ENCODE measurements at places on chromosomes 16 and 17.

GRCh38 chr17:37662353-37662752 lies 19.1 kb upstream of the DDX52 start:
- peak; percentile 67 for DNase-seq

DNA sequence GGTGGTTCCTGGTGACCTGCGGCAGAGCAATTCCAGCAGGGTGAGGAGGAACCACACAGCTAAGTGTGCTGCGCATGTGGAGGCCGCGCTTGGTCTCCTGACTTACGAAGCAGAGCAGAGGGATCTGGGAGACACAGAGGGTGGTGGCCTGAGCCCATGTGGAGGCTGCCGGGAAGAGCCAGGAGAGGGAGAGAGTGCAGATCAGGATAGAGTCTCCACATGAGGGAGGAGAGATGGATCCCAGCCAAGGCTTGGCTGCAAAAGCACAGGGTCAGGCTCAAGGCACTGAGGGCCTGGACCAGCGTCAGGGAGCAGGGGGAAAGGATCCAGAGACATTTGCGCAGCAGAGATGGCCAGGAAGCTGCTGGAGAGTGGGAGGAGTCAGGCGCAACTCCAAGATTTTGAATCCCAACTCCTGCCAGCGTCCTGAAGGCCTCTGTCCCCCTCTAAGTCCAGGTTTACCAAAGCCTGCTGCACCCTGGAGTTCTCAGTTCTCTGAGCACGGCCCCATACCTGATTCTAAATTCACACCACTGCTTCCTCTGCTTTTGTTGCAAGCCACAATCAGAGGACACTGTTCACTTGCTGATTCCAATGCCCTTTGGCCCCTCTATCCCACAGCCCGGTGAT lies 11.3 kb upstream of the MLLT6 start:
- peak; percentile 25 for DNase-seq

DNA sequence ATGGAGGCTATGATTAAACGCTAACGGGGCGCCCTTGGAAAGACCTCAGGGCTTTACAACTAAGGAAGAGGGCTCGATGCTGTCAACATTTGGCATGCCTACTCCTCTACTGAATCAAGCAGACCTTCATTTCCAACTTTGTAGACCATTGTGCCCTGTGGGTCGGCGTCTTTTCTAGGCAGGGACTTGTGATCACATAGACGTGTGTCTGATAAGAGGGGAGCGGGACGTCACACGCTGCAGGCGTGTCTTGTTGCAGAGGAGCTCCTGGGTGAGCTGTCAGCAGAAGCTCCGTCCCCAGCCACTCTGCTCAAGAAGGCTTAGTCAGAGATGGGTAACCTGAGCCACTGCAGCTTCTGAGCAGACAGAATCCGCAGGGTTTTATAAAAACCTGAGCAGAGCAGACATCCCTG lies 2.8 kb downstream of the MAPK8IP3 start:
- DNase-seq = no peak

GRCh38 chr17:42214156-42214555 lies 19.9 kb upstream of the GHDC start:
- no peak for DNase-seq

DNA sequence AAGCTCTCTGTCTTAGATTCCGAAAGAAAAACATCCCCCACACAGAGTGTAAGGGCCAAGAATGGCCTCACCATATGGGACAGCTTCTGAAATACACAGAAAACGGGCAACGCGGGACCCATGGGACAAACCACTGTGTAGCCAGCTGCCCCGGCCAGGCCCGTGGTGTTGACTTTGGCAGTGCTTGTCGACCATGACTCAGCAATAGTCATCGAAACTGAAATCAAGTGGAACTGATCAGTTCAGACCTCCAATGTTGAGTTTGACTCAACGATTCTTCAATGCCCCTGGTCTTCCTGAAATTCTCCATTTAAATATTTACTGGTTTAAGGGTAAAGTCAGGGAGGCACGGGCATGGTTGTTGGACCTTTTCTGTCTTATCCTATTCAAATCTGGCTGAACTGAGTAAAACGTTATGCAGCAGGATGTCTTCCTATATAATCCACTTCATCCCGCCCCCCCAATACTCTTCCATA lies 27.5 kb downstream of the ZFHX3 start:
- DNase-seq = no peak

- no peak for DNase-seq
These were observed 7.8 kb upstream of the ABCA10 start for GRCh38 chr17:69236464-69236863.

- DNase-seq = no peak
These were observed 3.2 kb downstream of the CRK start for GRCh38 chr17:1452836-1453235.

DNA sequence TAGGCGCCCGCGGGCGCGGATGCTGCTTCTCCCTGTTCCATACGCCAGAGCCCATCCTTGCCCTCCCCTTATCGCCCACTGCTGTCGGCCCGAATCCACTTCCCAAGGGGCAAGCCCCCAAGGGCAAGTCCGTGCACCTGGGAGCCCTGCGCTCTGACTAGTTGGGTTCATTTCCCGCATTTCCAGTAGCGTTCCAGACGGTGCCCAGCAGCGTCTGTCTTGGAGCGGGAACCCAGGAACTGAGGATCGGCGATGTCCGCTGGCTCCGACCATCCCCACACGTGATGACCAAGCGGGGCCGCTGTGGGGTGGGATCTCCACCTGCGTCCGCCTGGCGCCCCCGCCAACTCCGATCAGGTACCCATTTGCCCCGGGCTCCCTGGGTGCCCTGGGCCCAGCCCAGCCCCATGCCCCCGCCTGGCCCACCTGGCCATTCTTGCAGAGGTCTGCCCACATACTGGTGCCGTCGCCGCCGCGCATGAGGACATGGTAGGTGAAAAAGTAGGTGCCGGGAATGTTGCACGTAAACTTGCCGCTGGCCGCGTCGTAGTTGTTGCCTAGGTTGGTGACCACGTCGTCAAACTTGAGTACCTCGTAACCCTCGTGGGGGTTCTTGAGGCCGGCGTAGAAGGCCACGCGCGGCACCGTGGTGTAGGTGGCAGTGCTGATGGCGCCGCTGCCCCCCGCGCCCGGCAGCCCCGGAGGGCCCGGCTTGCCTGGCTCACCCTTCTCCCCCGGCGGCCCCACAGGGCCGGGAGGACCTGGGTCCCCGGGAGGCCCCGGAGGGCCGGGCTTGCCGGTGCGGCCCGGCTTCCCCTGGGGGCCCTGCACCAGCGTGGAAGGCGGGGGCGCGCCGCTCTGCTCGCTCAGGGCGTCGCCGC lies 837 bp downstream of the C1QL1 start:
- peak; percentile 64 for DNase-seq

GRCh38 chr16:71467810-71468209 lies 5.8 kb upstream of the ZNF23 start:
- DNase-seq = peak; percentile 69

Data from H9 (cell line).